ENCODE measurements at places on chromosomes 13 and 19.

- DNase-seq: no peak
Observed at GRCh38 chr19:50242581-50242980, 39.2 kb downstream of the MYH14 start.

- no peak for DNase-seq
Observed at GRCh38 chr13:89255844-89256406, 1584.8 kb downstream of the SLITRK5 start.

DNA sequence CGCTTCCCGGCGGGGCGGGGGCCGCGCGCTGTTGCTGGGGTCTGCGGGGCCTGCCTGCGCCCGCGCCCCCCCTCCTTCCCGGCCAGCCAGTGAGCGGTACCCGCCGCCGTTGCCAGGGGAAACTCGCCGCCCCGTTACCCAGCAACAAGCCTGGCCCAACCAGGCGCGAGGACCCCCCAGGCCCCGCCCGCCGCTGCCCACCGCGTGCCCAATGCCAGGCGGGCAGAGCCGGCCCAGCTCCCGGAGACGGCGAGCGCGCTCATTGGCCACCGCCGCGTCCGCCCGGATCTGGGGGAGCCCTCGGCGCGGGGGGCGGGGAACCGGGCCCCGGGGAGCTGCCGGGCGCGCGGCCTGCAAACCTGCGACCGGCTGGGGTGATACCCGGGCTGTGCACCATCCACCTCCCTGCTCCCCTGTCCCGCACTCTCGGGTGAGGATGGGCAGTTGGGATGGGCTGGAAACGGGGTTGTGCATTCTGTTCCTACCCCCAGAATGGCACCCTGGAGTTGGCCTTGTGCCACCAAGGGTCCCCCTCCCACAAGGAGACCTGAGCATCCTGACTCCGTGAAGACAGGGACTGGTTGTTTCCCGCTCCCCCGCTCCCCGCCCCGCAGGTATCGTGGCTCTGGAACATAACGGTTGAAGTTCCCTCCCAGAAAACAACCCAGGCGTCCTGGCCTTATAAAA, 8.8 kb upstream of the BBC3 start:
- no peak for DNase-seq

- no peak for DNase-seq
Observed at GRCh38 chr19:58560007-58560887, 1.8 kb upstream of the UBE2M start.

DNA sequence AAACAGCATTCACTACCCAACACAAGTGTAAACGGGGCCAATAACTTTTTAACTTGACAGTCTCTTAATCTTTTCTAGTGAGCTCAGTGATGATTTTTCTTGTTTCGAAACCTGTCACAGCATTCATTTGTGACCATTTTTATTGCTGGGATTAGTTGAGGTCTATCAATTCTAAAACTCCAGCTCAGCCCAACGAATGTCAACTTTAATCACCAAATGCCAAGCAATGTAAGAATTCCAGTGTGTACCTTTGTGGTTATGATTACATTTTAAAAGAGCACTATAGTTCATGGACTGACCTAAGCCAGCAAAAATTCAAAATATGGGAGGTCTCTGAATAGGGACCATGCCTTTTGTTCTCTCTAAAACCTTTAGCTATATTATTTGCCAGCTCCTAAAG, 694.3 kb upstream of the SGCG start:
- no peak for DNase-seq

All from non-pigmented ciliary epithelial cell (primary cell).